ENCODE measurements at places on chromosomes 12 and 14.

- no peak for DNase-seq
These were observed 55.1 kb downstream of the IQSEC3 start for GRCh38 chr12:121647-122046.

- no peak for DNase-seq
These were observed 3.9 kb upstream of the ENDOU start for GRCh38 chr12:47729233-47729632.

DNA sequence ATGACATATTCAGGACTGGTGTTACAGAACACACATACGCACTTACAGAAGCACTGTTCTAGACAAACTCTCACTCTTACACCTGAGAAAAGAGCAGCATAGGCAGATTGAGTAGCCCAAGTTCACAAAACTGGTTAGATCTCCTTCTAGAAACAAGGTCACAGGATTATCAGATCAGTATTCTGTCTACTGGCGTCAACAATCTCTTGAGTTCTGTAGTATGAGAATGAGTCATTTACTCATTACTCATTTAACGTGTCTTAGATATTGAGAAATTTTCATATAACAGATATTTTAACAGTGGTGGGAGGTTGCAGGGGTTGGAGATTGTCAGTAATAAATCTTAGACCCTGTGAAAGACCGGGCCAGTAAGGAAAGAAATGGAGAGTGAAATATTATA is 2.8 kb upstream of the TSPAN8 start:
- DNase-seq = no peak

DNA sequence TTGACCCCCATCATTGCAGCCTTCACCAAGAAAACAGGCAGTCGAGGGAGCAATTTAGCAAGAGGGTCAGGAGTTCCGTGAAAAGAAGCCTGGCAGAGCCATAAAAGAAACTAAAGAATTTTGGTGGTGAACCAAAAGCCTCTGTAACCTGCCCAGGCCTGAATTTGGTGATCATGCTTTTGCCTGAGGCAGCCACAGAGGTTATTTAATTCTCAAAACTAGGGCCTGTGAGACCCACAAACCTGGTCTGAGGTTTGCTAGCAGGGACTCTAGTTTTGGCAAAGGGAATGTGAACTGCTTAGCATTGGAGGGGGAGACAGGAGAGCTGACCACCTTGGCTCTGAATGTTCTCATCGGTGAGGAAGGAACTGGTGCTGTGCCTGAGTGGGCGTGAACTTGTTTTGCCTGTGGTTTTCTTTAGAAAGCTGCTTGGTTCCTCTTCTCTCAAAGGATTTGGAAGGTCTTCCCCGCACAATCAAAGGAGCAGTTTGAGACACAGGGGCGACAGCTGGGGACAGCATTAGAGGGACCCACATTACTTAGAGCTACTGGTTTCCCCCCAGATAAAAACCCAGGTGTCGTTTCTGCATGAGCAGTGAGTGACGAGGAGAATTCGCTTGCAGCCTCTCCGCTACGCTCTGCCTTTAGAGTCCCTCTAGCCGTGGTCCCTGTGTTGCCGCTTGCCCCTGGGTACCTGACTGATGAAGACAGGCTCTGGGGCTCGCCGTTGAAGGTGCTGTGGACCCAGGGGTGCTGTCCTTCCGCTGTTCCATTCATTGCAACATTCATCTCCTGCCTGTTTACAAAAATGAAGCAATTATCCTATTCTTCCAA is 12.6 kb upstream of the WNT5B start:
- DNase-seq = no peak

DNA sequence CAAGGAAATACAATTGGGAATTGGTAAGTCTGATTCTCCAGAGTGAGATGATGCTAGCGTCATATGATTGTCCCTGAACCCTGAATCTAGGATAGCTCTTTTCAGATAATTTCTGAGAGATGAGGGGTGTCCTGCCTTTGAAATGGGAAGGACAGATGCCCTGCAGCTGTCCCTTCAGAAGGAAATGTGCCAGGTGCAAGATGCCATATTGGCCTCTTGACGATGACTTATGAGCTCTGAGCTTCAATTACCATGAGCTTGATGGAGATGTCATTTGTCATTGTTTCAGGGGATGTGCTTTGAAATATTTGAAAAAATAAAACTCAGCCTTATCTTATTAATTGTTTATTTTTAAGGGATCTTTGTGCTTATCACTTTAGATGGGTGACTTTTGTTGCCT is 185.1 kb downstream of the DACT1 start:
- DNase-seq = no peak

GRCh38 chr12:46693518-46693917 is 132.3 kb downstream of the SLC38A4 start:
- no peak for DNase-seq

- no peak for DNase-seq
These were observed 15.5 kb downstream of the SYT1 start for GRCh38 chr12:78880078-78880477.

Data from stimulated activated CD8-positive, alpha-beta memory T cell treated with anti-CD3 and anti-CD28 coated beads, Interleukin-2, amount 100 ng/mL, for 1 hour (primary cell).